G401 (cell line): ENCODE measurements at places on chromosomes 6 and 20. TPM values are rescaled to one million over a fixed set of nuclear protein-coding genes. Genes with fewer than 3 reads are reported as not detected.
A peak's percentile ranks its signal among the peaks of the same experiment; 100 is the strongest.

GRCh38 chr6:151680846-151681432 lies 126.5 kb upstream of the ESR1 start:
- DNase-seq, result no peak

CTAGE9 gene
- not detected in 2 replicates for total RNA-seq

DNA sequence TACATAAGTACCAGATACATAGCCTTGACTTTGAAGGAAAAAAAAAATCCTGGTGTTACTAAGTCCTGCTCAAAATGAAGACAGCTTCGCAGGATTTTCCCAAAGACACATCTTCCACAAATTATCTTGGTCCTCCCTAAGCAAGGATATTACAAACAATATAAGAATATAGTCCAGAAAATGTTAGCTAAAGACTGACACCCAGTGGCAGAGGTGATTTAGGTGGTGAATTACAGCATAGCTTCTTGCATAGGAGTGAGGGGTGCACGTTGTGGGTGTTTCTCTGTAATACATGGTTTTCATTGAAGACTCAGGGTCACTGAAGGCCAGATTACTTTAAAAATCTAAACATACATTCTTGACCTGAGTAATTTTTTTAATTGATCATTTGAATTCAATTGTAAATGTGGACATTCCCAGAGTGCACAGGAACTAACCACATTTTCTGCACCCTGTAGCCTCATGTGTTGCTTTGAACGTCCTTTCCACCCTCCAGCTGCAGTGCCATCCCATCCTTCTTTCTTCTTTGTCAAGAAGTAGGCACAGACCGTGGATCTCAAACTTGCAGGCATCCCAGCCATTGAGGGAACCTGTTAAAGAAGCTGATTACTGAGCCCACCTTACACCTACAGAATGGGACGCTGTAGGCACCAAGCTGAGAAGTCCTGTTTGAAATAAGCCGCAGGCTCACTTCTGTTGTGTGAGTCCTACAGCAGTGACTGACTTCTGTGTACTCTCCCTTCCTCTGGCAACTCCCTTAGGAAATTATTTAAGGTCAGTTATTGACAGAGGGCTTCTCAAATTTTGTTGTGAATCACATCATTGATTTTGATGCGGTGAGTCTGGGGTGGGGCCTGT lies 102.6 kb downstream of the PERP start:
- peak; percentile 22 for DNase-seq

DNA sequence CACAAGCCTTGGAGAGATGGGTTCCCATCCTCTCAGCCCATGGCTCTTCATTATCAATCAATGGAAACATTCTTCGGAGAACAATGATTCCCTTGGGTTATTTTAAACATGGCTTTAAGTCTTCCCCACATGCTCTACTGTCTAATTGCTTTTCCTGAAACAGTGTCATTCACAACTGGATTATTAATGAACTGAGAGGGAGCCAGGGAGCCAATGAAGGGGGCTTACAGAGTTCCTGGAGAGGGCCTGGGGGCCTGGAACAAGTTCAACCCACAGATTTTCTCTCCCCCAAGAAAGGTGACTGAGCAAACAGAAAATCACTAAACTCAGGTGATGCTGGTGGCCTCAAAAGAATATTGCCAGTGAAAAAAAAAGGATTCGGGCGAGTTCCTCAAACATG lies 1.3 kb upstream of the PPP1R16B start:
- DNase-seq, result no peak

EPHA7 gene
- 0.98 and 1.5 TPM in 2 replicates for total RNA-seq

SOX18 gene
- total RNA-seq, result 1.2 TPM in 1 of 2 replicates, not detected in the other

ADAM33 gene
- 1.4 TPM in 1 of 2 replicates, not detected in the other for total RNA-seq

PGC gene
- not detected in 2 replicates for total RNA-seq

GRCh38 chr6:41759106-41759904 lies 12.1 kb upstream of the PGC start:
- DNase-seq, result no peak

- DNase-seq, result no peak
These were observed 17.5 kb upstream of the SLC22A2 start for GRCh38 chr6:160276126-160276525.

DNA sequence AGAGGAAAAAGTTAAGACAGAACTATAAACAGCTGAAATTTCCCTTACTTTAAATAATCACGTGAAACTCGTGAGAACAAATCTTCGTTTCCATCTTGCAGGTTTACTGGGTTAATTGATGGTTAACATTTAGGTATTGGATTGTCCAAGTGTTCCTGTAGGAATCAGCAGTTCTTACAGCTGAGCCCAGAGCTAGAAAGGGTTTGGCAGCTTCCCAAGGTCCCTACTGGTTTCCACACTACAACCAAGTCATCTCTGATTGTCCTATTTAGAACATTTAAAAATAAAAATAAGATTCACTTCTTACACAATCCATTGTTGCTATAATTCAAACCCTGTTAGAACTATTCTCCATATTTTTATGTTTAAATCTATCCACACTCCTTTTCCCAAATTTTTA lies 15.8 kb downstream of the MPC1 start:
- DNase-seq, result no peak

GRCh38 chr6:106547601-106548453 lies 81.5 kb downstream of the RTN4IP1 start:
- DNase-seq, result no peak

- peak; percentile 36 for DNase-seq
These were observed 22.6 kb upstream of the HLA-DQB2 start for GRCh38 chr6:32785781-32786533.

DNA sequence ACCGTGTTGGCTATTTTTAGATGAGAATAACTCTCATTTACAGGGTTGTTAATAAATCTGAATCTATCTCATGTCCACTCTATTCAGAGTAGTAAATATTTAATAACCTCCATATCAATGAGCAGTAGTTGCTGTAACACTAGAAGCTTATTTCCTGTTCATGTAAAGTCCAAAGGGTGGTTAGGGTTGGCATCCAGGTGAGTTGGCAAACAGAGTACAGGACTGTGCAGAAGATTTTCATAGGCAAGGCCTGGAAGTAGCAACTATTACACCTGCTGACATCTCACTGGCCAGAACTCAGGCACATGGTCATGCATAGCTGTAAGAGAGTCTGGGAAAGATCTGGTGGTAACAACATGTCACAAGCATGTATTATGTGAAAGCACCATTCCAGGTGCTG lies 147.5 kb downstream of the PHF3 start:
- DNase-seq, result no peak

MYL9 gene
- total RNA-seq, result 28.2 and 41.4 TPM in 2 replicates

GRCh38 chr20:44590980-44591778 lies 8.8 kb downstream of the PKIG start:
- no peak for DNase-seq

MCHR2 gene
- total RNA-seq, result not detected in 2 replicates

GGTLC1 gene
- total RNA-seq, result not detected in 2 replicates

GRCh38 chr20:1287306-1287705 lies 21.2 kb downstream of the SNPH start:
- no peak for DNase-seq

GRCh38 chr6:131867744-131868143 lies 59.9 kb downstream of the ENPP1 start:
- no peak for DNase-seq

- no peak for DNase-seq
These were observed 30.1 kb upstream of the FAM83D start for GRCh38 chr20:38896009-38896594.

- no peak for DNase-seq
These were observed 43.9 kb downstream of the RAMACL start for GRCh38 chr6:166542580-166542912.

DNA sequence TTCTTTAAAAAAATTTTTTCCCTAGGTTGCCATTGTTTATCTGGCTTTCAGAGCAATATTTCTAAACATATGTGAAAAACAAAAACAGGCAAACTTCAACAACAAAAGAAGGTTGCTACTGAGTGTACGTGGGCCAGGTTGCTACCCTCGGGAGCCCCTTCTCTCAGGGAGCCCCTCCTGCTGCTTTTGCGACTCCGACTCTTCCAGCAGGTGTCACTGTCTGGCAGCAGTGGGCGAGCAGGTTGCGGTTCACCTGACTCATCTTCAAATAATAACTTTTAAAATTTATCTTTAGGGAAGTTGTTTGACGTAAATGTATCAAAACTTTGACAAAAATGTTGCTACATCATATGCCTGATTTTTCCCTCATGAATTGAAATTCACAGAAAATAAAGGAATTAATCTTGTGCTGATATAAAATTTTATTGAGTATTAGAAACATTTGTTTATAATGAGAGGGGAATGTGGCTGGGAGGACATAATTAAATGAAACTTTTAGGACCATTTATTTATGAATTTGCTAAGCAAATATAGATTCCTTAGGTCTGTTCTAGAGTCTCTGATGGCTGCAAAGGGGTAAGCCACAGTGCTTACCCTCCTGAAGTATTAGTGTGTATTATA lies 138.8 kb downstream of the HIVEP1 start:
- DNase-seq, result no peak

- no peak for DNase-seq
These were observed 175.2 kb upstream of the CITED2 start for GRCh38 chr6:139549561-139550070.

- DNase-seq, result no peak
These were observed 571.8 kb upstream of the IMPG1 start for GRCh38 chr6:76644231-76644630.

VIP gene
- not detected in 2 replicates for total RNA-seq

RBM38 gene
- 74.9 and 101 TPM in 2 replicates for total RNA-seq

DNA sequence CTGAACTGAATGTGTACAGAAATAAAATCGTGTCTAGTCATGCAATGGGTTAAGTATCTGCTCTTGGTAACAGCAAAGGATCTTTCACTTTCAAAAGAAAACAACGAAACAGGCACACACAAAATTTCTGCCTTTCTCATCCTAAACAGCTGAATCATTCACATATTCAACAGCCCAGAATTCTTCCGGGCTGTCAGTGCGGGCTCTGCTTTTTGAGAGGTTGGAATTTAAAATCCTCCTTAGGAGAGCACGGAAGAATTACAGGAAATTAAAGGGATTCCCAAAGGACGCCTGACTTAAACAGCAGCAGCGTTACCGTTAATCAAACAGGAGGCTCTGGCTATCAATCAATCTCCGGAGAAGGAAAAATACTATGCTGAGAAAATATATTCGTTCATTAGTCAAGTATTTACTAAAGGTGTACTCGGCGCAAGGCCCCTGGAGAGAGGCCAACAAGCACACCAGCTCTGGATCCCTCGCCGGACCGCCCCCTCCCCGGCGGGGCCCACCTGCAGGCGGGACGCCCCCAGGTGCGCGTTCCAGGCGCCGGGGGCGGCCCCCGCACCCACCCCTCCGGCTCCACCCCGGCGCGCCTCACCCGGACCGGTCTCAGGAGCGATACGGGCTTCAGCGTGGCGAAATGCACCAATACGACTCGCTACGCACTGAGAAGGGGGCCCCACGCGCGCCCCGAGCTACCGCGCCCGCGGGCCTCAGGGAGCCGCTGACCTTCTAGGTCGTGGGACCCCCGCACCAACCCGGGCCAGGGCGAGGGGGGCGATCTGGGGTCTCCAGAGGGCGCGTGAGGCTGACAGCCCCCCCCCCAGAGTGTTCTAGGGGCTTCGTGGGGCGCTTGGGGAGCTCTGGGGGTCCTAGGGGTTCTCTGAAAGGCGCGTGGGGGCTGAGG lies 1.0 kb downstream of the NAPB start:
- peak; percentile 53 for DNase-seq

DNA sequence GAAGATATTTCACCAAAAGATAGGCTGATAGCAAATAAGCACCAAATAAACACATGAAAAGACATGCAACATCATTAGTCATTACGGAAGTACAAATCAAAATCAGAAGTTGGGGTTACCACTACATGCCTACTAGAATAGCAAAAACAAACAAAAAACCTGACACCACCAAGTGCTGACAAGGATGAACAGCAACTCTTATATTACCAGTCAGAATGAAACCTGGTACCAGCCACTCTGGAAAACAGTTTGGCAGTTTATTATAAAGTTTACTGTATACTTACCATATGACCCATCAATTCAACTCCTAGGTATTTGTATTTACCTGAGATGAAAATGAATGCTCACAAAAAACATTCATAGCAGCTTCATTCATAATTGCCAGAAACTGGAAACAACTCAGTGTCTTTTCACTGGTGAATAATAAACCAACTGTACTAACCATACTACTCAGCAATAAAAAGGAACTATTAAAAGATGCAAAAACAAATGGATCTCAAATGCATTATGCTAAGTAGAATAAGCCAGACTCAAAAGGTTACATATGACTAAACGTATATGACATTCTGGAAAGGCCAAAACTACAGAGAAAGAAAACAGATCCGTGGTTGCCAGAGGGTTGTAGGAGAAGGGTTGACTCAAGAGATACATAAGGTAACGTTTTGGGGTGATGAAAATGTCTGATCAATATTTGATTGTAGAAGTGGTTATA lies 33.0 kb downstream of the NUP153 start:
- no peak for DNase-seq

GRCh38 chr6:15429141-15430110 lies 183.6 kb downstream of the JARID2 start:
- DNase-seq, result peak; percentile 53
